ENCODE measurements at places on chromosomes 2 and 18. TPM values are rescaled to one million over a fixed set of nuclear protein-coding genes. Genes with fewer than 3 reads are reported as not detected.
A peak's percentile ranks its signal among the peaks of the same experiment; 100 is the strongest.

The HOXD3 gene
- 1.7 TPM for total RNA-seq

The TGFA gene
- 0.05 TPM for total RNA-seq

DNA sequence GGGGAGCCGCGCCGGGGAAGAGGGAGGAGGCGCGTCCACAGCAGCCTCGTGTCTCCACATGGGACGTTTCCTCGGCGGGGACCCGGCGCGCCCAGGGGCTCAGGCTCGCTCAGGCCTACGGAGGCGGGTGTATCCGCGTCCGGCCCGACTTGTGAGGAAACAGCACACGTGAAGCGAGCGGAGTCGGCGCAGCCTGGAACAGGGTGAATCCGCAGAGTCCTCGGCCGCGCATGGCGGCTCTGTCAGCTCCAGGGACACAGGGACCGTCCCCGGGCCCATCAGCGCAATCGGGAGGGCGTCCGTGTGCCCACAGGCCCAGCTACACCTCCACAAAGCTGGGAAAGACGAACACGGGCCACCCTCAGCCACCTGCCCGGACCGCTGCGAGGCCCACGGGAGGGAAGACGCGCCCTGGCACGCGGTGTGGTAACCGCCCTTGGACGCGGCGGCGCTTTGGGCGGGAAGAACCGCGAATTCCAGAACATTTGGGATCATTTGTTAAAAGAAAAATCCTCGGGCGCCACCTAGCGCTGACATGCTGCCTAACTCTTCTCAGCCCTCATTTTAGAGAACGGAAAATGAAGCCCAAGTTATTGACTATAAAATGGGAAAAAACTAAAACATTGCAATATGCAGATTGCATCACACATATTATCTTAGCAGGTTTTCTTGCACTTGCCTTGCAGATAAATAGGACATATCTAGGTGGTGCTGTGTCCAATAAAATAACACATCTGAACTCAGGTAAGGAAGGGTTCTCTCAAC lies 40.4 kb downstream of the TMEM18 start:
- DNase-seq, result peak; percentile 44

DNA sequence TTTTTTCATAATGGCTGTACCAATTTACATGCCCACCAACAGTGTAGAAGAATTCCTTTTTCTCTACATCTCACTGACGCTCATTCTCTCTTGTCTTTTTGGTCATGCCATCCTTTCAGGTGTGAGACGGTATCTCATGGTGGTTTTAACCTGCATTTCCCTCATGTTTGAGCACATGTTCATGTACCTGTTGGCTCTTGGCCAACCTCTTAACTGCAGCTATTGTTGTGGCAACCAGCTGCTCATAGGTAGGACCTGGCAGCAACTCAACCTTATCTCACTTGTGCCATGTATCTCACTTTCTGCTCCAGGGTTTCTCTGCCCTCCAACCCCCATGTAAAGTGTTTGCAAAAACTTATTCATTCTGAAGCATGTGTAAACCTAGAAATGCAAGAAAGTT lies 167.5 kb downstream of the UPP2 start:
- no peak for DNase-seq

DNA sequence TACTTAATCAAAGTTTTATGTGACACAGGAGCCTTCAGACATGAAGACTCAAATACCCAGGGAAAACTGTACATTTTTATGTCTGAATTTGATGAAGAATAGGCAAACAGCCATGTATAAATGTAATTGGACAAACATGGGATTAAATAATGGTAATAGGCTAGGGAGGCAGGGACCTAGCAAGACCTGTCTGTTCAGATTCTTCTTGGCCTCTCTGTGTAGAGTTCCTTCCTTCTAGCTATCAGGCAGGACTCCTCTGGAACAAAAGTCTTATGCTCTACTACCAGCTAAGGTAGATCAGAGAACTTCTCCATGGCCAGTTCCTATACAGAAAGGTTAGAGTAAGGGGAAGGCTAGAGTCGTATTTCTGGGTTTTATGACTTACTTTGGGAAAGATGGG lies 9.5 kb upstream of the PARD3B start:
- no peak for DNase-seq

DNA sequence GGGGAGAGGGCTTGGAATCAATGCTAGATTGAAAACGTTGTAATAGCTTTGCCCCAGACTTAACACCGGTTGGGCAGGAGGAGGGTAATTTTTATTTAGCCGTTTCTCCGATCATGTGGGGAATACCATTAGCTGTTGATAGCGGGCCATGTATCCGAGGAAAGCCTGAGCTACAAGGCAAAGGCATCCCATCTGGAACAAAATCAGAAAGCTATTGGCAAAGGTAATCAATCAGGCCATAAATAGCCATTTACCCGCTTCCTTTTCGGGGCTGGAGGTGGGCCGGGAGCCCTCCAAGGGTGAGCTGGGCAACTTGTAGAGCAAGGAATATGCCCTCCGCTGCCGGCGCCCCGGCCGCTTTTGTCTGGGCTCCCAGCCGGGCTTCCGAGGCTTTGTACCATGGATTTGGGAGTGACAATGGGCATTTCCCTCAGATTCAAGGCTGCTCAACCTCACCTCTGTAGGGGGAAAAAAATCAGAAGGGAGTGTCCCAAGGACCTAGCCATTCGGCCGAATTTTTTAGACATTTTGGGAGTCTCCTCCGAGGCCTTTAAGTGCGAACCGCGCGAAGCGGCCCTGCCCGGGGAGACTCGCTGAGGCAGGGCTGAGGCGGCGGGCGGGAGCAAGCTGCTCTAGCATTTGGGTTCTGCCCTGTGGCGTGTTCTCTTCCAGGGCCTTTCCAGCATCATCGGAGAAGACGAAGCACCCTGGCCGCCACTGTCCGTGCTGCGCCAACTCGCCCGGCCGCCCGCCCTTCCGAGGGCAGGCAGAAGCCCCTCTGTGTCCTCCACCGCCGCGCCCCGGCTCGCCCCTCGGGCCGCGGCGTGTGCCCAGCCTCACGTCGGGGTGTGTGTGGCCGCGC lies 1.1 kb upstream of the HOXD9 start:
- DNase-seq, result no peak
